GM04504 (cell line): ENCODE measurements at places on chromosomes 4 and X.

DNA sequence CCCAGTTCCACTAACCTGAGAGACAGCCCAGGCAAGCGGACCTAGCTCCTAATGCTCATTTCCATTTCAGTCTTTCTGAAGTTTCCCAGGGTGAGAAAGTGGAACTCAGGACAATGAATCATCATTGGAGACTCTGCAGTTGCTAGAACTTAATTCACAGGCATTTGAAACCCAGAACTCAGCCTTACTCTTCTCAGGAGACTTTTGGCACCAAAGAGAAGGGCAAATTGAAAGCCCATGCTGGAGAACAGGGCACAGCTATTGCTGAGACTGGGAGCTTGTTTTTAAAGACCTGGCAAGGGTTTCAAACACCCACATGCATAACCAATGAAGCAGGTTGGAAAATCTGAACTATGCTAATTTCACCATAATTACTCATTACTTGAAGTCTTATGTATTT, 36.0 kb downstream of the BST1 start:
- DNase-seq: no peak

GRCh38 chrX:32448320-32448719, 763.0 kb downstream of the DMD start:
- DNase-seq: no peak

DNA sequence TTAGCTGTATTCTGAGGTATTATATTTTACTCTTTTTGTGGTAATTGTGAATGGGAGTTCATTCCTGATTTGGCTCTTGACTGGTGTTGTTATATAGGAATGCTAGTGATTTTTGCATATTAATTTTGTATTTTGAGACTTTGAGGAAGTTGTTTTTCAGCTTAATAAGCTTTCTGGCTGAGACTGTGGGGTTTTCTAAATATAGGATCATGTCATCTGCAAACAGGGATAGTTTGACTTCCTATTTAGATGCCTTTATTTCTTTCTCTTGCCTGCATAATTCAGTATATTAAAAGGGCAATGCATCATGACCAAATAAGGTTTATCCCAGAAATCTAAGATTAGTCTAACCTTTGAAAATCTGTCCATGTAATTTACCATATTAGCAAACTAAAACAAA, 44.7 kb upstream of the EPGN start:
- no peak for DNase-seq

- DNase-seq: no peak
Observed at GRCh38 chr4:153198719-153199118, 5.5 kb upstream of the TRIM2 start.

DNA sequence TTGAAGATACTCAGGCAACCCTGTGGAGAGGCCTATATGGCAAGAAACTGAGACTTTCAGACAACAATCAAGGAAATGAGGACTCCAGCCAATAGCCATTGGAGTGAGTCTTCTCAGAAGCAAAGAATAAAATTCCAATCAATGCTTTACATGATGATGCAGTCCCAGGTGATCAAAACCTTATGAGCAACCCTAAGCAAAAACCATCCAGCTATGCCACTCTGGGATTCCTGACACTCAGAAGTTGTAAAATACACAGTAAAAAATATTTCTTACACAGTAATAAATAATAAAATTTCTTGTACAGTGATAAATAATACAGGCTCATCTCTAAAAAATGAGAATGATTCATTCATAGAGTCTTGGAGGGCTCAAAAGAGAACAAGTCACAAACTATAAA, 150.6 kb downstream of the IL15 start:
- DNase-seq: peak; percentile 13

DNA sequence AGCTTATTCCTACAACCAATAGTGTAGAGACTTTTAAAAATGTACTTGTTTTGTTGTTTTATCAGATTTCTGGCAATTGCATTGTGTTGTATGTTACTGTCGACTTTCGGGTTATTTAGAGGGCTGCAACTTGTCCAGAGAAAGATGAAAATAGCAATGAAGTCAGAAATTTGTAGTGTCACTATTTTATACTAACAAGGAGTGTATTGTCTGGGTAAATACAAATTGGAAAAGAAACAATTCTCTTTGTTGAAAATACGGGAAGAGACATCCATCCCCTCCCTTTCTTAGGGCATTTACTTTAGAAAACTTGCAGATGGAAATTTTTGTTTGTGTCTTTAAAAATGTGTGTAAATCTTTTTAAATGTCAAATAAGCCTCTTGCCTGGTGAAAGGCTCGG, 792.0 kb downstream of the PCDH18 start:
- DNase-seq: no peak

DNA sequence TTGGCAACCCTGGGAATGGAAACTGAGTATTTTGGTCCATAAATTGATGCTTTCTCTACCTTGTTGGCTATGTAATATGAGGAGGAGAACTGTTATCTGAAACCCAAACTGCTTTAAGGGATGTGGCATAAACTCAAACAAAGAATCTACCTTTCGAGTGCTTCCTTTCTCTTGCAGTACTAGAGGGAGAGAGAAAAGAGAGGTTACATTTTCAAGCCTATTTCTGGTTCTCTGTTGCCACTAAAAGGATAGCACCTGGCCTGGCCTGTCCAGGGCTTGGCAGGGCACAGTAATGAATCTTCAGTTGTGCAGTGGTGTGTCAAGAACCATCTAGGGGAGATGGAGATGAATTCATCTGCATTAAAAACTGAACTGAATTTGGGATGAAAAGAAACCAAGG, 308.6 kb downstream of the PTTG2 start:
- DNase-seq: no peak

DNA sequence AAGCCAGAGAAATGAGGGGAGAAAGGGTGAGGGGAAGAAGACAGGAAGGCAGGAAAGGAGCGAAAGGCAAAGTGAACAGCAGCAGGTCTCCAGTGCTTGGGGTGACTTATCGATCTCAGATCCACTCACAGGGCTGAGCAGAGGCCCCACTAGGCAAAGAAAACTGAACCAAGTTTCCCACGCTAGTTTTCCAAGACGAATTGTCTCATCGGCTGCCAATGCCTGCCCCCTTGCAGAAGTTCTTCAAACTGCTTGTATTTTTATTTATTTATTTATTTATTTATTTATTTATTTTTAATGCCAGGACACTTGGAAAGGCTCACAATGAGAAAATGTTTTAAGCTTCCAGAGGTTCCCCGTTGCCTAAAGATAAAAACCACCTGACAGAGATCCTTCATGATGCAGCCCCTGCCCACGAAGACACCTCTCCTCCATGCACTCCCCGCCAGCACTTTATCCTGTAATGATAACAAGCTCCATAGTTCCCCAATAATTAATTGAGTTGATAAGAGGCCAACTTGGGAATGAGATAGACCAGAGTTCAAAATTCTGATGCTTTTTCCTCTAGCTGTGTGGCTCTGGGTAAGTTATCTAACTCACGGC, 43.2 kb downstream of the QDPR start:
- DNase-seq: no peak

DNA sequence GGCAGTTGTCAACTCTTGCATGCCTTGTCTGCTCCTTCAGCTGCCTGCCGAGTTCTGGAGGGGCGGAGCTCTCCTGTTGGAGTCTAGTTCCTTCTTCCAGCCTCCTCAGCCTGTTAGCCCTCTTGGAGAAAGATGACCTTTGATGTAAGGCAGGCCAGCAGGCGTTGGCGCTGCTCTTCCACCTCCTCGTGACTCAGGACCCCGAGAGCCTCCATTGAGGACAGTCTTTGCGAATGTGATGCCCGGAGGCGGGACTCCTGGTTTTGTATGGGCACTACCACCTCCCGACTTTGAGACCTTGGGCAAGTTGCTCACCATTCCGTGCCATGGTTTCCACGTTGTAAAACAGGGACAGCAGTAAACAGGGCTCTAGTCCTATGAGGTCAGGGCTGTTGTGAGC, 108.3 kb downstream of the TENM3 start:
- DNase-seq: no peak

DNA sequence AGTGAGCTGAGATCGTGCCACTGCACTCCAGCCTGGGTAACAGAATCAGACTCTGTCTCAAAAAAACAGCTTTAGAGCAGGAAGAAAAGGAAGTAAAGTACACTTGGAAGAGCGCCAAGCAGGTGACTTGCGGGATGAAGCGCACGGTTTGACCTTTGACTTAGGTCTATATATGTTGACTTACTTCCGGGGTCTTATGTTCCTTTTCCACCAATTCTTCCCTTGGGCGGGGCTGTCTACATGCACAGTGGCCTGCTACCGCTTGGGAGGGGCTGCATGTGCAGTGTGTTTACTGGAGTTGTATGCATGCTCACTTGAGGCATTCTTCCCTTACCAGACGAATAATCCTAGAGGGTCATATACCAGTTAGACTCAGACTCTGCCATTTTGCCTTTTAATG, 108.6 kb downstream of the APOOL start:
- no peak for DNase-seq

DNA sequence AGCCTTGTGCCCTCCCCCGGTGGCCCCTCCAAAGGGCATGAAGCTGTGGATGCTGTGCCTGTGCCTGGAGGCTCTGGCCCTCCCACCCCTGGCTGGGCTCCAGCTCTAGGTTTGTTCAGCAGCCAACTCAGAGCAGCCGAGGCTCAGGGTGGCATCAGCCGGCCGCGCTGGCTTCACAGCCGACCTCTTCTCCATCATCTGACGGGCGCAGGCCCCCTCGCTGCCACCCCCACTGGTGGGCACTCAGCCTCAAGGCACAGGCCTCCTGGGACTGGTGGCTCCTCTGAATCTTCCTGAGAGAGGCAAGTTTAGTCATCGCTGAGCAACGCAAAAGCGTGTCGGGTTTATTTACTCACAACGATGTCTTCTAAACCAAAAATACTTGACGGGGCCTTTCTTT, 46.0 kb downstream of the PCGF3 start:
- no peak for DNase-seq
